ENCODE measurements at places on chromosomes 13 and 19.

DNA sequence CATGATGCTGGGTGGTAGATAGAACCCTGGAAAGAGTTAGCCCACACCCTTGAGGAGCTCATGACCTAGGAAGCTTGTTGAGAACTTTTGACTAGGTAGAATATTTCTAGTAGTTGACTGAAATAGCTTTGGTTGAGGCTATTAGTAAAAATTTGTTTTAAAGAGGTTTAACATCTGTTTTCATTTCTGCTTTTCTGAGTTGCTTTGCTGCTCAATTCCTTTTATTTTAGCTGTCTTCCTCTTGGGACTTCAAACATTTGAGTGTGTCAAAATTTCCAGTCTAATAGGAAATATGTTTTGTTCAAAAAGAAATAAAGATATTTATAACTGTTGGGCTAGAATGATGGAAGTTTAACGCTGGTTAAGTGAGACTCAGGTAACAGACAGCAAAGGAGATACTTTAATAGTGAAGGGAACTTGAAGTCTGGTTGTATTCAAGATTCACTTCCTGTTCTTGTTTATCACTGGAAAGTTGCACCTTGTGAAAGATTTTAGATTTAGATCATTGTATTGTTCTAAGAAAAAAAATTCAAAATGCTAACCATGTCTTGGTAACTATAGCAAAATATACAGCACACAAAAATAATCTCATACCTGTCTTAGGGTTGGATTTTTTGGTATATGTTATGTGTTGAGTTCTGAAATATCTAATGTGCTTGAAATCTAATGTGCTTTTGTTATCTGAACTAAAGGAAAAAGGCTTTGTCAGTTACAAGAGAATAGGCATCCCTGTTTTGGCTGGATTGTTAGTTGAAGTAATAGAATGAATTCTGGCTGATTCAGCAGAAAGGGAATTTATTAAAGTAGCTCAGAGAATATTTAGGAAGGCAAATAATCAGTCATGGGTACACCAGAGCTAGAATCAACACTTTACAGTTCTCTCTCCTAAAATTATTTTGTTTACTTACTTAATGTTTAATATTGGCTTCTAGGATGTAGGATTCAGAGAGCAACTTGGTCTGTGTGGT lies 24.4 kb upstream of the GPR18 start:
- no peak for DNase-seq

- no peak for DNase-seq
These were observed 524.5 kb downstream of the KLF5 start for GRCh38 chr13:73583331-73583730.

- no peak for DNase-seq
These were observed 1124.9 kb downstream of the EFNB2 start for GRCh38 chr13:105410602-105411001.

GRCh38 chr13:98118865-98119264 lies 24.0 kb upstream of the FARP1 start:
- DNase-seq: no peak

- DNase-seq: no peak
These were observed 22.0 kb downstream of the MISP start for GRCh38 chr19:772730-773436.

DNA sequence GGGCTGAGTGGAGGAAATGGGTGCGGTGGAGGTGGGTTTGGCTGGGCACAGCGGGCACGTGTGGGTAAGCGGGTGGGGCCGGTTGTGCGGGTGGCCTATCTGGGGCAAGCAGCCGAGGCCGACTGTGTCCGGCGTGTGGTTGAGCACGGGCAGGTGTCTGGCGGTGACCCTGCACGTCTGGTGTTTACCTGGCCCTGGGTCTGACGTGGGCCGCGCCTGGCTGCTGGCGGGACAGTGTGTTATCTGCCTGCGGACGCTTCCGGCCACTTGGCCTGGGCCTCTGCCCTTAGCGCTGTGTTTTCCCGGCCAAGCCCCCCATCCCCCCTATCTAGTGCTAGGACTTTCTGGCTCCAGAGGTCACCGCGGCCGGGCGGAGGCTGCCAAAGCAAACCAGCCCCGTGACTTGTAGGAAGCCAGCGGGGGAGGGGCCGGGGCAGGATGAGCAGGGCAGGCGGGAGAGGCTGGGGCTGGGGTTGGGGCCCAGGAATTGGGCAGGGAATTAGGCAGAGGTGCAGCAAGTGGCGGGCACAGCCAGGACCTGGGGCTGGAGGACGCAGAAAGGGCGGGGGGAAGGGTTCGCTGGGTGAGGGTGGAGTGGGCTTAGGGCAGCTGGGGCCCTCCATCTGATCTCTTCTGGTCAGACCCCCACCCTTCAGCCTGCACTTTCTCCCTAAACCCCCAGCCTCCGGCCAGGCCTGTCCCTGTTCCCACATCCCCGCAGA lies 534 bp upstream of the HPN start:
- DNase-seq: no peak

- DNase-seq: no peak
These were observed 10.0 kb upstream of the FLT3 start for GRCh38 chr13:28110414-28110813.

- DNase-seq: no peak
These were observed 2.0 kb downstream of the RNF113B start for GRCh38 chr13:98175043-98175442.

DNA sequence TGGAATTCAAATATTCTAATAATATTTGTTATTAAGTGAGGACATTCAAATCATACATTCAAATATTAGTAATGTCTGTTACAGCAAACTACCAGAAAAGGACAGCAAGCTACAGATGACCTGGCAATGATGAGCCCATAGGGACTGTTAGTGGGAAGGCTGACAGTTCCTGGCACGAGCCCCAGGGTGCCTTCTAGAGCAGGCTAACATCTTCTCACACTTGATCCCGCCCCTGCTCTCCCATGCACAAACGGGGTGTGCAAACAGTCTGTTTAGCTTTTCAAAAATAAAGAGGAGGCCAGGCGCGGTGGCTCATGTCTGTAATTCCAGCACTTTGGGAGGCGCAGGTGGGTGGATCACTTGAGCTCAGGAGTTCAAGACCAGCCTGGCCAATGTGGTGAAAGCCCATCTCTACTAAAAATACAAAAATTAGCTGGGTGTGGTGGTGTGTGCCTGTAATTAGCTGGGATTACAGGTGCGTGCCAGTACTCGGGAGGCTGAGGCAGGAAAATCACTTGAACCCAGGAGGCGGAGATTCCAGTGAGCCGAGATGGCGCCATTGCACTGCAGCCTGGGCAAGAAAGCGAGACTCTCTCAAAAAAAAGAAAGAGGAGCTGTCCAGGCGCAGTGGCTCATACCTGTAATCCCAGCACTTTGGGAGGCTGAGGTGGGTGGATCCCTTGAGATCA lies 9.6 kb upstream of the GARRE1 start:
- DNase-seq: no peak

DNA sequence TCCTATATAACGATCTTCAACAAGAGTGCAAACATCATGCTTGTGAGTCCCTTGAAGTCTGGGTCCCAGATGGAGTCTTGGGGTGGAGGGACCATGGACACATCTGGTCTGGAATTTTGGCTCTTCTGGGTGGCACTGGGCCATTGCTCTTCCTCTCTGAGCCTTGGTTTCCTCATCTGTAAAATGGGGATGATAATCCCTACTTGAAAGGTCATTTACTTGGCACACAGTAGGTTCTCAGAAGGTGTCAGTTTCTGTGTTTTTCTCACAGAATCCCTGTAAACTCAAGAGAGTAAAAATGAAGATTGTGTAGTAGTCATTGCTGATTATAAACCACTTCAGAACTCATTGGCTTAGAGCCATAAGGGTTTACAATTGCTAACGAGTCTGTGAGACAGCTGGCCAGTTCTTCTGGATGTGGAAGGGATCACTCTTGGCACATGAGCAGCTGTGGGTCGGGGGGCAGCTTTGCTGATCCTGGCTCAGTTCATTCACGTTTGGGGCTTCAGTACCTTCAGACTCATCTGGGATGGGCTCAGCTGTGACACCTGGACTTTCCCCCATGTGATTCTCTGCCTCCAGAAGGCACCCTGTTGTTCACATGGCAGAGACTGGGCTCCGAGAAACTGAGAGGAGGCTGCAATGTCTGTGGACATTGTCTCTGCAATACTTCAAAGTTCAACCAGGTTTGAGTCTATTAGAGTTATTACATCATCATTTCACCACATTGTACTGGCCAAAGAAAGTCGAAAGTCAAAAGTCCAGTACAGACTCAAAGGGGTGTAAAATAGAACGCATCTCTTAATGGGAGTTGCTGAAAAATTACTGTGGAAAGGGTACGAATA lies 7.8 kb downstream of the CYP4F12 start:
- no peak for DNase-seq

DNA sequence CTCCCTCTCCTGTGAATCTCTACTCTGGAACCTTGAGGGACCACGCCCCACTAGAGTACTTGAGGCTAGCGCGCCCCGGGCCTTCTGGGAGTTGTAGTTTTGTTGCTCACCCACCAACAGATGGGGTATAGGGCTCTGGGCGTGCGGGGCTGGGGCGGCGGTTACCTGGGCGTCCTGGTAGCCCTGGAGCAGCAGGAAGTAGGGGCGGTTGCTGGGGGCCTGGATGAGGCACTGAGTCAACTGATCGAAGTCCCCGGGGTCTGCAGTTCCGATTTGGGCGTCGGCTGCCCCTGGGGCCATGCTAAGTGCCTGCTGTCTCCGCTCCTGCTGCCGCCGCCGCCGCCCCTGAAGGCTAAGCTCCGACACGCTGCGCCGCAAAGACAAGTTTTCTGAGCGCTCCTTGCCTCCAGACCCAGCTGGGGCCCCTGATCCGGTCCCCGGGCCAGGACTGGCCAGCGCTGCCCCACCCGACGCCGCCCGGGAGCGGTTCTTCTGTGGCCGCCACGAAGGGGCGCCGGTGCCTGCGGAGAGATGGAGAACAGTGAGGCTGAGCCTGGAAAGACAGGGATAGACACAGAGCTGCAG lies 5.3 kb downstream of the RASIP1 start:
- DNase-seq: no peak

DNA sequence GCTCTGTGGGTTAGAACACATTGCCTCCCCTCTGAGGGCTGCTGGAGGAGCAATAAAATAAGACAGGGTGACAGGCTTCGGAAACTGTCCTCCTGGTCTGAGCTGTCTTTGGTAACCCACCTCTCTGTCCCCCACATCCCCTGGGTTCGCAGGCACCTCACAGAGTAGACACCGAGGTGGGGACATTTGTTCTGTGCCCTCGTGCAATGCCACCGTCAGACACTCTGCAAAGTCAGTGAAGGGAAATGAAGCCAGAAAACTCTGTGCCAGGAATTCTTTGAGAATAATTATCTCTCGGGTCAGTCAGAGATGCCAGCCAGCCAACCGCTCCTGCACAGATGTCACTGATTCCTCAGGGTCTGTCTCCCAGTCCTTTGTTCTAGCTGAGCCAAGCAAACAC lies 493.6 kb downstream of the FOXO1 start:
- no peak for DNase-seq

GRCh38 chr13:38103851-38104250 lies 234.3 kb upstream of the TRPC4 start:
- DNase-seq: no peak

DNA sequence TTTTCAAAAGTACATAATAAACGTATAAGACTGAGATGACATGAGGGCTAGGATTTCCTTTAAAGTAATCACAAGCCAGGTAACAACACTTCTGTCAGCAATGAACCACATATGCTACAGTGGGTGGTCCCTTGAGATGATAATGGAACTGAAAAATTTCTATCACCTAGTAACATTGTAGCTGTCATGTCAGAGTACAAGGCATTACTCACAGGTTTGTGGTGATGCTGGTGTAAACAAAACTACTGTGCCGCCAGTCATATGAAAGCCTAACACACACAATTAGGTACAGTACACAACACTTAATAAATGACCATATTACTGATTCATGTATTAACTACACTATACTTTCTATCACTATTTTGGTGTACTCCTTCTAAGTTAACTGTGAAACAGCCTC lies 36.8 kb downstream of the MIPEP start:
- no peak for DNase-seq

- DNase-seq: no peak
These were observed 169.8 kb downstream of the SHISA2 start for GRCh38 chr13:25881971-25882451.

GRCh38 chr13:107277911-107278310 lies 710.0 kb upstream of the ARGLU1 start:
- DNase-seq: no peak

DNA sequence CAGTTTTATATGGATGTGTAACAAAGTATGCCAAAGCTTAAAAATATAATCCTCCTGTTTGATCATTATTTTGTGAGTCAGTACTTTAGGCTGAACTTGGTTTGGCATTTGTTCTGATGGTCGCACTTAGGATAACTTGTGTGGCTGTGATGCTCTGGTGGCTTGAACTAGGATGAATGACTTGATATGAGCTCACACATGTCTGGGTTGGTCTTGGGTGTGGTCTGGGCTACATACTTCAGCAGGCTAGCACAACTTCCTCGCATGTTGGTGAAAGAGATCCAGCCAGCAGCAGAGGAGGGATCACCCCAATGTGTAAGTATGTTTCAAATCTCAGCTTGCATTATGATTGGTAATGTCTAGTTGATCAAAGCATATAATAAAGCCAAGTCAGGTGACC lies 969.1 kb upstream of the PCDH9 start:
- DNase-seq: no peak

DNA sequence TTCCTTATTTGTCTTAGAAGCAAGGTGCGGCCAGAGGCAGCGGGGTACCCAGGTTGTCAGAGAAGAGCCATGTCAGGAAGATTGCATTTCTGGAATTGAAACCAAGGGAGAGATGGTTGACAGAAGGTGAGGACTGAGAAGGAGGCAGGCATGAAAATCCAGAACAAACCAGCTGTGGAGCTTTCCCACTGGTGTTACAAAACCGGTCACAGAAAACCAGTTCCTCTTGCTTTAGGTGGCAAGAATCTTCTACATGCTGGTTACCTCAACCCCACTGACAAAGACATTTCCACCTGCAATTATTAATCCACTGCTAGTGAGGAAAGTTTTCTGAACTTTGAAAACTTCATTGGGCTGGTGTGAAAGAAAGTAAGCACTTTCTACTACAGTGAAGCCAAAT lies 64.0 kb upstream of the MED4 start:
- DNase-seq: peak; percentile 58

GRCh38 chr13:113489171-113489548 lies 1.4 kb downstream of the DCUN1D2 start:
- no peak for DNase-seq

DNA sequence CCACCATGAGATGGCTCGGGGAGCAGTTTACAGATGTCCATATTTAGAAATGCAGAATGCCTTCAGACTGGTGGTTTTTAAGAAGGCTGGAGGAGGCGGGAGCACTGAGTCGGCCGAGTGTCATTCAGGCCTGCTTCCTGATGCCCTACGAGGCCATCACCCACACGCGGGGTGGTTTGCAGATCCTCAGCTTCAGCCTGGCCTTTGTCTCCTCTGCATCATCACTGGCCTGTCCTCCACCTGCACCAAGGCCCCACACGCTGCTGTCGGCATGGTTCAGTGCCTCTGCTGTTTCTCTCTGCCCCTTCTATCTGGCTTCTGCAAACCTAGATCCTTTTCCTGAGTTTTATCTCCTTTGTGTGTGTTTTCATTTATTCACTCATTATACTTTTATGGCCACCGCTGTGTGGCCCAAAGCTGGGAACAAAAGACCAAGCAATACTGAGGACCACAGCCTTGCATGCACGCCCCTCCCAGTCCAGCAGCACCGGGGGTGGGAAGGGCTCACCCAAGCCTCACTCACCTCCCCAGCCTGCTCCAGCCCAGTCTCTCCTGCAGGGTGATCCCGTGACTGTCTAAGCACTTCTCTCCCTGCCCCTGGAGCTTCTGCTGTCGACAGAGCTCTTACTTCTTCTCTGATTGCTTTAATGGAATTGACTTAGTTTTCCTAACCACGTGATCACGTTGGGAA lies 240.8 kb downstream of the TEX29 start:
- DNase-seq: no peak
